ENCODE measurements at places on chromosomes 3 and 15.

DNA sequence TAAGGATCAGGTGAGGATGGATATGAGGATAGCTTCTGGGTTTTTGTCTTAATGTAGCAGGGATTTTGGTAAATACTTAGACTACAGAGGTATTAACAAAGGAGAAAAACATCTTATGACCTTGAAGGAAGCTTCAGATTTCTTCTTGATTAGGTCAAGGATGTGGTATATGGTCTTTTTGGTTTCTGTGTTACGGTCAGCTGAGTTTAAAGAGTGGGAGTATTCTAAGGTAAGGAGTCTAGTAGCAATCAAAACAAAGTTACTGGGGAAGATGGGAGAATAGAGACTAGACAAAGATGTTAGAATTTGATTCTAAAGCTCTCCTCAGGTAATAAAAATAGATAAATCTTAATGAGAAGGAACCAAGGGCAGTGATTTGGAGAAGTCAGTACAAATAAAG, 6.2 kb downstream of the HMG20A start:
- DNase-seq: no peak

DNA sequence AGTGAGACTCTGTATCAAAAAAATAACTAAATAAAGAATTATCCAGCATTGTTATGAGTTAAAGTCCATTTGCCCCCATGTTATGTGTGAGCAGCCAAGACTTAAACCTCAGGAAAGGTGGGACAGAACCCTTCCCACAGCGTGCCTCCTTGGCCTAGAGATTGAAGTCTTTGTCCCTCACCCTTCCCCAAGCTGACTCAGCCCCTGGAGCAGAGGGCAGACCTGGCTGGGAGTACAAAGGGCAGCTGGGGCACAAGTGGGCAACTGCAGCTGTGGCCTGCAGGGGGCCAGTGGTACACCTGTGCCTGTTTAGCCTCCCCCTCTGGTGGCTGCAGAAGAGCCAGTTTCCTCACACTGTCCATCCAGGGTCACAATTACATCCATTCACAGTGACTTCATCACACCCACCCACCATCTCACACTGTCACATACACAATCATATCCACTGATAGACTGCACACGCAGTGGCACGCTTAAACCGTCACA, 940 bp upstream of the ACY1 start:
- peak; percentile 43 for DNase-seq

- DNase-seq: no peak
These were observed 749 bp downstream of the RAB8B start for GRCh38 chr15:63189941-63190768.

DNA sequence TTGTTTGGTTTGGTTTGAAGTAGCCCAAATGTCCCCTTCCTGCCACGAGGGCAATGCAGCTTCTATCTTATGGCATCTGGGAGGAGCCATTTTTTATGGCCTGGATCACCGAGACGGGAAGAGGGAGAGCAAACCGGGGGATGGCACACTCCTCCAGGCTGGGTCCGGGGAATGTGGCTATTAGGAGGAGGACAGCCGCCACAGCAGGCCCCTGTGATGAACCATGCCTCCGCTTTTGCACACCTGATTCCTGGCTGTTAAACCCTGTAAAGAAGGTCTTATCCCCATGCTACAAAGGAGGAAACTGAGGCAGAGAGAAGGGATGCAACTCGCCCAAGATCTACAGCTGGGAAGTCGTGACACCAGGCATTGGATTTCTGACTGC, 157.6 kb downstream of the OR4M2 start:
- DNase-seq: no peak

DNA sequence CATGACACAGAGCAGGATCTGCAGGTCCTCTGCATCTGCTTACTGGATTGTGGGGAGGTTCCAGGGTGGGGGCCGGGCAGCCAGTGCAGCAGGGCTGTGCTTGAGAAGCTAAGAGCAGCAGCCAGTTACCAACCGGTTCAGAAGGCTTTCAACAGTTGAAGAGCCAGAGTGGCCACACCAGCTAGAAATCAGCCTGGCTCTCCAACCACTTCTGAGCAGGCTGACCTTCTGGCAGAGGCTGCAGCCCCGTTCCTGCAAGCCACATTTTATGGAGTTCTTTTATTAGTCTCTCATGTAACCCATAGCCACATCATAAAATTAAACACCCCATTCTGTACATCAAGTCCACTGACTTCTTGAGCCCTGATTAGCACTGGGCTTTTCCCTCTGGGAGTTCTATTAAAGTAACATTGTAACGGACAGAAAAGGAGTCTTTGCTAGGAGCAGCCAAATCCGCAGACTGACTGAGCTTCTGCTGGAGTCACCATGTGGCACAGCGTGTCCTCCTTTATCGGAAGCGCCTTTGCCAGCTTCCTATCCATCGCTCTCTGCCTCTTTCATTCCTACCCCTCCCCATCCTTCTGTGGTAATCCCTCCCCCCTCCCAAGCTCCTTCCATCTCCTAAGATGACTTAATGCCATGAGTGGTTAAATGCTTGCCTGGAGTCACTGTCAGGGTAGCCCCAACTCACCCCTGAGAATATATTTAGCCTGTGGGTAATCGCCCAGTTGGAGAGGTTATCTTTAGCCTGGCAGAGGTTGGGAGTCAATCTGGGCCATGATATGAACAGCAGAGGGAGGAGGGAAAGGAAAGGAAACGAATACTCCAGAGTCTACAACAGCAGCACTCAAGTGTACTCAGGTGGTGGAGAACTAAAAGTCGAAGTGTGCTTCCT, 138.5 kb upstream of the HES1 start:
- peak; percentile 84 for DNase-seq

GRCh38 chr3:24290596-24290995, 204.1 kb downstream of the THRB start:
- no peak for DNase-seq

Measured in thyroid gland (tissue), 4 donors.